ENCODE measurements at places on chromosomes 3 and 15.

DNA sequence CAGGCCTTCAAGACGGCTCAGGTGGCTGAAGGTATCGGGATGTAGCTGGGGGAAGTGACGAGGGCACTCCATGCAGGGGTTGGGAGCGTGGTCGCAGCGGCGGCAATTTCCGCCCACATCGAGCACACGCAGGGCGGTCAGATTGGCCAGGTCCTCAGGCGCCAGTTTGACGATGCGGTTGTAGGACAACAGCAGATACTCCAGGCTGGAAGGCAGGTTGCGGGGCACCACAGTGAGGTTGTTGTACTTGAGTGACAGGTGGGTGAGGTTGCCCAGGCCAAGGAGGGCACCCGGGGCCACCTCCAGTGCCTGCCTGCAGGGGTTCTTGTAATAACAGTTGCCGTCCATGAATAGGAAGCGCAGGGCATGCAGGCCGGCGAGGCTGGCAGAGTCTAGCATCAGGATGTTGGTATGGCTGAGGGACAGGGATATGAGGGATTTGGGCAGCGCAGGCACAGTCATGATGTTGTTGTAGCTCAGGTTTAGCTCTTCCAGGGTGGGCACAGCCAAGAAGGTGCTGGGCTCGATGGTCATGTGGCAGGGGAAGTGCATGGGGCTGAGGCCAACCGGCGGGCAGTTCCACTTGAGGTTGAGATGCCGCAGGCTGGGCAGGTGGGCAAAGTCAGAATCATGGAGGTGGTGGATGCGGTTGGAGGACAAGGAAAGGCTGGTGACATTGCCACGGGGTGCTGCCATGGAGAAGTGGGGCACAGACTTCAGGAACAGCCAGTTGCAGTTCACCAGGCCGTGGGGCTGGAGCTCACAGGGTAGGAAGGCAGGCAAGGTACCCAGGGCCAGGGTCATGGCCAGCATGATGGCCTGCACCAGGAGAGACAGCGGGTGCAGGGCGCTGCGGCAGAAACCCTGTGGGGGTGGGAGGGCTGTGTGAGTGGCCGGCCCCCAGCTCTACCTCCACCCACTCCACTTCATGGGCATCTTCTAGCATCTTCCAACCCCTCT lies 1.7 kb downstream of the TLR9 start:
- no peak for DNase-seq

GRCh38 chr3:117631781-117632180 lies 922.2 kb downstream of the TUSC7 start:
- no peak for DNase-seq

GRCh38 chr3:41370307-41370706 lies 171.0 kb downstream of the CTNNB1 start:
- no peak for DNase-seq

GRCh38 chr3:187165144-187165543 lies 25.8 kb upstream of the RPL39L start:
- DNase-seq, result peak; percentile 67

GRCh38 chr3:171274222-171274621 lies 186.0 kb downstream of the TNIK start:
- DNase-seq, result no peak

- no peak for DNase-seq
Measured at GRCh38 chr15:42151736-42152135, 4.7 kb downstream of the PLA2G4F start.

GRCh38 chr15:42332331-42332730 lies 27.0 kb upstream of the CAPN3 start:
- peak; percentile 73 for DNase-seq

DNA sequence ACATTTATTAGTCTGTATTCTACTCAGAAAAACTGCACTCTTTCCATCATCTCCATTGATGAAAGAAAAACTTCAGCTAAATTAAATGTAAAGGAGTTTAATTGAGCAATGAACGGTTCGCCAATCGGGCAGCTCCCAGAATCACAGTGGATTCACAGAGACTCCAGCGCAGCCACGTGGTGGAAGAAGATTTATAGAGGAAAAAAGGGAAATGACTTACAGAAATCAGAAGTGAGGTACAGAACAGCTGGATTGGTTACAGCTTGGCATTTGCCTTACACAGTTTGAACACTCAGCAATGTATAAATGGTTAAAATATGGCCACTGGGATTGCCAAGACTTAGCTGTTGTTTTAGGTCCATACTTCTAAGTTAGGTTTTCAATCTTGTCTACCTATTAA lies 2.8 kb upstream of the SUCLG2 start:
- no peak for DNase-seq

- DNase-seq, result no peak
Measured at GRCh38 chr15:85503151-85503799, 122.9 kb downstream of the AKAP13 start.

GRCh38 chr3:139620438-139620837 lies 57.3 kb downstream of the NMNAT3 start:
- DNase-seq, result no peak

GRCh38 chr3:43434431-43434830 lies 148.1 kb downstream of the SNRK start:
- no peak for DNase-seq

GRCh38 chr15:34679291-34679690 lies 75.5 kb downstream of the GJD2 start:
- peak; percentile 13 for DNase-seq

DNA sequence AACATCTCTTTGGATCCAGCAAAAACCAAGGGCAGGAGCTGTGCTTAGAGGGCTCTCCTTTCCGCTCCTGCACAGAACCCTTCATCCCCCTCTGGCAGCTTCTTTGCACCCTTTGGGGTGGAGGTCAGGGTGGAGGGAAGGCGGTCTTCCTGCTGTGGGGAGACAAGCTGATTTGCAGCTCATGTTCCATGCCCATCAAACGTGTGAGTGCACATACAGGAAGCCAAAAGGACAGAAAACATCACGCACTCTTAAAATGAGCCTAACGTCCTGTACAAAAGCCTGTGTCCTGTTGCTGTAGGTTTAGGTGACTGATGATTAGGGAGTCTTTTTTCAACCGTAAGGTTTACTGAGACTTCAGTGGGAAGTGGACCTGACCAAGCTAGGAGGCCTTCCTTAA lies 195.2 kb downstream of the PLCL2 start:
- DNase-seq, result no peak

GRCh38 chr3:185746470-185746869 lies 78.4 kb downstream of the IGF2BP2 start:
- no peak for DNase-seq

DNA sequence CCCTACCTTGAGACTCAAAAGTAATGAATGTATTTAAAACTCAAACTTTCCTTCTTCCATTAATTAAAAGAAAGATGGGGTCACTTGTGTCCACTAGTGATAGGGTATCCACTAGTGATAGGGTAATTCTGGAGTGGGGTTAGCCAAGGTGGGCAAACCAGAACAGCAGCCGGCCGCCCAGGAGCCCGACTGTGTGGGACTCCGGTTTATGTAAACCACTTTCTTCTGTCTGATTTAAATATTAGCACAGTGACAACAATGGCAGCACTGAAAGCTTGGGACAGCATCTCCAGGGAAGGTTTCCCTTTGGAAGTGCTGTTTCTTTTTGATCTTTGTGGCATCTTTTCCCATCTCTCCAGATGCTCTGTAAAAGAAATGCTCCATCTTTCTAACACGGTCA lies 722 bp downstream of the MYZAP start:
- DNase-seq, result no peak

DNA sequence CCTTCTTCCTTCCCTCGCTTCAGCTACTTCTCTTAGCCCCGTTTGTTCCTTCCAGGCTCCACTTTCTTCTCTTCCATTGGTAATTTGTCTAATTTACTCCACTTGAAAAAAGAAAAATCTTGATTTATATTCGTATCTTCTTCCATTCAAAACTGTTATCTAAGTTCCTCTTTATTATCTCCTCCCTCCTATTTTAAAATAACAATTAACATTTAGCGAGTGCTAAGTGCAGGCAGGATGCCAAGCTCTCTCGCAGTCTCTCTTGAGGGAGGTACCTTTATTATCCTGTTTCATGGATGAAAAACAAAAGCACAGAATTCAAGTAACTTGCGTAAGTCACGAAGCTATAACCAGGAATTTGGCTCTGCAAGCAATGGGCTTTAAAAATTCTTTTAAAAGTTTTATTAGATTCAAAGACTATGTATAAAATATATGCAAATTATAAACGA lies 418.9 kb upstream of the NAALADL2 start:
- DNase-seq, result peak; percentile 83

GRCh38 chr3:114411190-114411668 lies 117.4 kb downstream of the TIGIT start:
- peak; percentile 68 for DNase-seq

DNA sequence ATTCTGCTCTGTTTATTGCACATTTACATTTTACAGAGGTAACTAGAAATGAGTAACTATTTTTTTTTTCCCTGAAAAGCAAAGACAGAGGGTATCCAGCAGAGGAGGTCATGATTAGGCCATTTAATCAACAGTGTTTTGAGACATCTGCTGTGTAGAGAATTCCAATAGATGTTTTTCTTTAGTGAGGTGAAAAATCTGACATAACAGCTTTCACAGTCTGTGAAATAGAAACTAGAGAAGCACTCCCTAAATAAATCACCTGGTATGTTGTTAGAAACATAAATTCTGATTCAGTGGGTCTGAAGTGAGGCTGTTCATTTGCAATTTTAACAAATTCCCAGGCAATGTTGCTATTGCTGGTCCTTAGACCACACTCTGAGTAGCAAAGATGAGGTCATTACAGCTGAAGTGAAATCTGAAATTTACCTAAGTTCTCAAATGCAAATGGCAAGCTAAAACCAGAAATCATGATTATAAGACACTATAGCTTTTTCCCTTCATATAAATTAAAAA lies 329.2 kb upstream of the LRRC3B start:
- DNase-seq, result no peak

GRCh38 chr3:37392957-37393356 lies 218.6 kb upstream of the LRRFIP2 start:
- no peak for DNase-seq

- DNase-seq, result no peak
Measured at GRCh38 chr3:138317687-138318086, 12.0 kb downstream of the NME9 start.

DNA sequence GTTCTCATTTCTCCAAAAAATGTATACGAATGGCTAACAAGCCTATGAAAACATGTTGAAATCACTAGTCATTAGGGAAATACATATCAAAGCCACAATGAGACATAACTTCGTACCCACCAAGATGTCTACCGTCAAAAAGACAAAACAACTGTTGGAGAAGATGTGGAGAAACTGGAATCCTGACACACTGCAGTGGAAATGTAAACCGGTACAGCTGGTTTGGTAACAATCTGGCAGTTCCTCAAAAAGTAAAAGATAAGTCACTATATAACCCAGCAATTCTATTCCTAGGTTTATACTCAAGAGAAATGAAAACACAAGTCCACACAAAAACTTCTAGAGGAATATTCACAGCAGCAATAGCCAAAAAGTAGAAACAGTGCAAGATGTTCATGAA lies 7.0 kb downstream of the SCAPER start:
- no peak for DNase-seq

DNA sequence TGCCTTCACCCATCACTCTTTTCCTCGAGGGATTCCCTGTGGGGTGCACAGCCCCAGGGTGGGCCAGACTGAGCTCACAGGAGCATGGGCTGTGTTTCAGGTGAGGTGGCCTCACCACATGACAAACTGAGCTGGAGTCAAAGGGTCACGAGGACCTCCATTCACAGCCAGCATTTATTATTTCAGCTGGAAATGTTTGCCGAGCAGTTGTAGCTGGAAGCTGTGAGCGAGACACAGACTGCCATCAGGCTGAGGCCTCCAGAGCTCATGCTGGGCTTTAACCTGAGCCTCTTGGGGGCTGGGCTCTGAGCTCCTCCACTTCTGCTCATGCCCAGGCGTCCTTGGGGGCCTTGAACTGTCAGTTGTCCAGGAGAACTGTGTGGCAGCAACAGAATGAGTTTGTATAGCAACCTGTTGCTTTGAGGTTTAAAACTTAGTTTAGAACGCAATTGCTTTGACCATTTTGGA lies 57.5 kb downstream of the FLNB start:
- DNase-seq, result no peak

GRCh38 chr3:30894521-30895251 lies at the start of gene GADL1:
GADL1 (minus strand) TSS chr3:30894661; CDS start chr3:30894614, 47 bp downstream.
- peak; percentile 72 for DNase-seq

- DNase-seq, result no peak
Measured at GRCh38 chr3:43999728-44000319, 241.9 kb upstream of the TOPAZ1 start.

GRCh38 chr3:5735896-5736295 lies 548.4 kb downstream of the EDEM1 start:
- no peak for DNase-seq

Data from GM23248 (cell line).